Foreskin melanocyte (primary cell): ENCODE measurements at places on chromosomes 6 and 20.

DNA sequence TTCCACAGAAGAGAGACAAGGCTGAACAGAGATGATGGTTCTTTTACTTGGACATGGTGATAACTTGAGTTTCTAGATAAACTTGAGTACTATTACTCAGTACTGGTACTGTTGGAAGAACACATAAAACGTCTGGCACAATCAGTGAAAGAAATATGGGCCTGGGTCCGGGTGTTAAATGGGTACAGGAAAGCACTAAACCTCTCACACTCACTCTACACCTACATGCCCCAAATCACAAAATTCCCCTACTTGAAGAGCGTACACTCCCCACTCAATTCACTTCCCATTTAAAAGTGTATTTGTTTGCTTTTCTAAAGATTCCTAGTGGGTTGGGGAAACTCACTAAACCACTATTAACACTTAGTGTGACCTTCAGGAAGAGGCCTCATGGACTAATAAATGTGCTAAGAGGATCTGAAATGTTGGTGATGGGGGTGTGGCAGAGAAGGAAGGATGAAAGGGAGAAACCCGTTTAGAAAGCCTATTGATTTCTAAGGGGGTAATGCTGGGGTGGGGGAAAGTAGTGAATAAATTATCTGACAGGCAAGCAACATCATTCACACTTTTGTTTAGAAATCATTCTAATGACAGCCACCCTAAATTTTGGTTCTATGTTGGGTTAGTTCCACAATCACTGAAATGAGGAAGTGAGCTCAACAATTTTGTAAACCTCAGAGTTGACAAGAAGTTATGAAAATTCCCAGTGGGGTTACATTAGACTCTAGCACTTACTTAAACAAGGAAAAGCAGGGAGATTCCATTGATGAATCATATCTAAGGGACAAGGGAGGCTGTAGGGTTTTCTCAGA is 222.6 kb upstream of the MARCKS start:
- no peak for DNase-seq

DNA sequence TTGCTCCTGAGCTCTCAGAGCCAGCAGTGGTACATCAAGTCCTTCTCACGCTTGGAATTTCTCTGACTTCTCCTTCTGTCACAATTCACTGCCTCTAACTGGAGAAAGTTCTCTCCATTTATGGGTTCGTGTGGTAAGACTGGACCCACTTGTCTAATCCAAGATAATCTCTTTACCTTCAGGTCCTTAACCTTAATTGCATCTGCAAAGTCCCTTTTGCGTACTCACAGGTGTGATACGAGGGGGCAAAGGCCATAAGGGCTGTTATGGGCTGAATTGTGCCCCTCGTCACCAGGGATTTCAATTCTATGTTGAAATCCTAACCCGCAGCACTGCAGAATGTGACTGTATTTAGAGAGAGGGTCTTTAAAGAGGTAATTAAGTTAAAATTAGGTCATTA is 27.5 kb upstream of the TBC1D22B start:
- no peak for DNase-seq

DNA sequence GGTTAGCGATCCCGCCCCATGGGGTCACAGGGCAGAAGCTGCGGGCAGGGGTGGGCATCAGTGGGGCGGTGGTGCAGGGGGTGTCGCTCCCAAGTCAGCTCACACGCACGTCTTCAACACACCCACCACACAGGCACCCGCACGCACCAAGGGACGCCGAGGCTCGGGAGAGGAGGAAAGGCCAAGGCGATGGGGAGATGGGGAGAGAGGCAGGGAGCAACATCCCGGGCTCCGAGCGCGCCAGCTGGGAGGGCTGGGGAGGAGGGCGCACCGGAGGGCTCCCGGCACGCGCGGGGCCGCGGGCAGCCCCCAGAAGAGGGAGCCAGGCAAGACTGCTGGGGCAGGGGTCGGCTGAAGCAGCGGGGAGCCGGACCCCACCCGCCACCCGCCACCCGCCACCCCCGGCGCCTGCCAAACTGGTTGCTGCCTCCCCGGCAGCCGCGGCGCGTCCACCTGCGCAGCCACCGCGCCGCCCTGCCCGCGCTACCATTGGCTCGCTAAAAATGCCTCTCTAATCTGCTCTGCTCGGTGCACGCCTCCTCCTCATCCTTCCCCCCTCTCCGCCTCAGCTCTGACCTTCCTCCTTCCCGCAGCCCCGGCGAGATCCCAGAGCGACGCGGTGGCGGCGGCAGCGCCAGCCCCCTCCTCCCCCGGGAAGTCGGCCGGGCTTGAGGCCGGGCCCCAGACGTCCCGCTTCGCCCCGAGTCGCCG is at the start of gene PACSIN1:
Gene PACSIN1 (plus strand): TSS at position 546 of the 711 bp plus-strand sequence. CDS start 60,230 bp downstream, outside the sequence.
- DNase-seq = no peak

GRCh38 chr6:2971420-2972218 is at the start of gene SERPINB6:
TSS of gene SERPINB6 (minus strand) at chr6:2971567. CDS start at chr6:2959332, 12,235 bp downstream.
- DNase-seq = peak; percentile 69

DNA sequence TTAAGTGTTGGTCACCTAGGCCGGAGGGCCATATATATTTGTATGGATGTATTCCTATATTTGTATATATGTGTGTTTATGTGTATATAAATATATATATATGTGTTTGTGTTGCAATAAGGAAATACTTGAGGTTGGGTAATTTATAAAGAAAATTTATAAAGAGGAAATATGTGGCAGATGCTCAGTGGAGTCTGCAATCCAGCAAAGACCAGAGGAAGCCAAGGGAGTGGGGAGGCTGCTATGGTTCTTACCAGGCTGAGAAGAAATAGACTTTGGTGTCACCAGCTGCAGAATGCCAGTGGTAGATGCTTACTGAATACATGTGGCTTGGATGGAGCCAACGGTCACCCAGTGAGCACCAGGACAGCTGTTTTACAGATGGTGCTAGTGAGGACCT is 97.4 kb upstream of the ELOVL5 start:
- no peak for DNase-seq

- DNase-seq = no peak
These were observed 392.4 kb downstream of the TAF4 start for GRCh38 chr20:61673152-61673847.

DNA sequence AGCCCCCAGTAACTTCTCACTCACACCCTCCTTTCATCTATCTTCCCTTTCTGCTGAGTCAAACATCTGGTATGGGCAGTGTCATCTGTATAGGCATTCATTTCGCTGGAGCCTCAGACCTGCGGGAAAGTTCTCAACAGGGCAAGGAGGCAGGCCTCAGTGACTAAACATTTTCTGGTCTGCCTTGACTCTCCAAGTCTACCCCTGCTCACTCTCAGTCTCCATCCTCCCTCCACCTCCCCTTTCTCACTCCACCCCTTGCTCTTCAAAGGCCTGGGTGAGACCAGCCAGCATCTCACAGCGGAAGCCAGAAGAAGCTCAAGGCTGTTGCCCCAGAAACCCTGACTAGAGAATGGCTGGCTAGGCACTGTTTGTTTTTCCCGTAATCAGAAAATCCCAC is 105.0 kb upstream of the BEND6 start:
- no peak for DNase-seq

DNA sequence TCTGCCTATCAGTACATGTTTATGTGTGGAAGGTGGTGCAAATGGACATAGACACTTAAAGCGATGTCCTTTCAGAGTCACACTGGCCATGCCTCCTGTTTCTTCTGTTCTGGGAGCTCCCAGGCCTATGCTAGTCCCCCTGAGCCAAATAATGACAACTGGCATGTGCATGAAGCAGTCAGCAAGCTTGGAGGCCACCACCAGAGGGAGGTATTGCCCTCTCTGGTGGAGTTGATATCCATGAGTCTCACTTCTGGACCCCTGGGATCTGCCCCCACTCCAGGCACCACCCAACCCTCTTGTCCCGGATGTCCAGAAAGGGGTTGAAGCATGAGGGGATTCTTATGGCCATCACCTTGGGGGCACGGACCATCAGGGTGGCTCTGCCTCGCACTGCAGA is 172.2 kb downstream of the AIG1 start:
- DNase-seq = no peak

DNA sequence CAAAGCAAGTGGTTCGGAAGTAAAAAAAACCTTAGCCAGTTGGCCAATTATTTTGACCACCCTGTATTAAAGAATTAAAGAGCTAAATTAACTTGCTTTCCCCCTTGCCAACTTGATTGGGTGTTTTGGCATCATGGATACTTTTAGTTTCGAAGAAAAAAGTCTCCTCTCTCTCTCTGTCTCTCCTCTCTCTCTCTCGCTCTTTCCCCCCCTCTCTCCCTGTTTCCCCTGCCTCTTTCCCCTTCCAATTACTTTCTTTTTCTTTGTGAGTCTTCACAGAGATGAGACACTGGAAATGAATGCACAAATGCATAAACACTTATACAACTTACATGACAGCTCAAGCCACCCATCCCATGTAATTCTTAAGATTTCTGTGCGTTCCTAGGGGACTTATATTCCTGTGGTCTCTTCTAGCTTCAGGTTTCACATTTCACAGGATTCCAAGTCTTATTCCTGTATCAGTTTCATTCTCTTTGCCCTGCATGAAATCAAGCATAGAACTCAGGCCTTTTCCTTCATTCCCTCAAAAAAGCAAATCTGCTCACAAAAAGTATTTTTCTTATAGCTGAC is 32.9 kb upstream of the EYA4 start:
- no peak for DNase-seq

DNA sequence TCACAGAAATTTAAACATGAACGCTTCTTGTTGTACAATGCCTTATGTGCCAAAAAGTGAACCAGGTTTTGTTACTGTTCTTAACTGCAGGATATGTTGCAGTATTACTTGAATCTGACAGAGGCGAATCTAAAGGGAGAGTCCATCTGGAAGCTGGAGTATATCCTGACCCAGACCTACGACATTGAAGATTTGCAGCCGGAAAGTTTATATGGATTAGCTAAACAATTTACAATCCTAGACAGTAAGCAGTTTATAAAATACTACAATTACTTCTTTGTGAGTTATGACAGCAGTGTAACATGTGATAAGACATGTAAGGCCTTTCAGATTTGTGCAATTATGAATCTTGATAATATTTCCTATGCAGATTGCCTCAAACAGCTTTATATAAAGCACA is 19.9 kb downstream of the SMPDL3A start:
- DNase-seq = peak; percentile 74

GRCh38 chr6:71404145-71404966 is 115.7 kb downstream of the OGFRL1 start:
- peak; percentile 92 for DNase-seq

GRCh38 chr20:19866070-19866469 is 108.0 kb downstream of the RIN2 start:
- no peak for DNase-seq

- DNase-seq = no peak
These were observed 23.4 kb downstream of the IL22RA2 start for GRCh38 chr6:137150072-137150471.

GRCh38 chr6:56046576-56046975 is 171.2 kb upstream of the BMP5 start:
- DNase-seq = peak; percentile 66

DNA sequence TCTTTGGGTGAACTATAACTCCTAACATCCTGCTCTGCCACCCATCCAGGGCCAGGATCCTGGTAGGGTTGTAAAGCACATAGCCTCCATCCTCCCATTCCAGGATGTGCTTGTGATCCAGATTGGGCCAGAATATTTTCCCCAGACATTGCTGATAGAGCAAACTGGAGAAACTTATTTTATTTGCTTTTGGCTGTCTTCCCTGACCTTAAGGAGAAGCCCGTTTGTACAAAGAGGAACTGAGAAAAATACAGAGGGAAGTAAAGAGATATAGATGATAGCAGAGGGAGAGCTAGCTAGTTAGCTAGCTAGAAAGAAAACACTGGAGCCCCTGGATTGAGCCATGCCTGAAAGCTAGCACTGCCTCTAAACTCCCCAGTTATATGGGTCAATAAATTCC is 9.0 kb upstream of the HDAC2 start:
- no peak for DNase-seq

GRCh38 chr6:912871-913835 is 220.2 kb upstream of the EXOC2 start:
- no peak for DNase-seq

DNA sequence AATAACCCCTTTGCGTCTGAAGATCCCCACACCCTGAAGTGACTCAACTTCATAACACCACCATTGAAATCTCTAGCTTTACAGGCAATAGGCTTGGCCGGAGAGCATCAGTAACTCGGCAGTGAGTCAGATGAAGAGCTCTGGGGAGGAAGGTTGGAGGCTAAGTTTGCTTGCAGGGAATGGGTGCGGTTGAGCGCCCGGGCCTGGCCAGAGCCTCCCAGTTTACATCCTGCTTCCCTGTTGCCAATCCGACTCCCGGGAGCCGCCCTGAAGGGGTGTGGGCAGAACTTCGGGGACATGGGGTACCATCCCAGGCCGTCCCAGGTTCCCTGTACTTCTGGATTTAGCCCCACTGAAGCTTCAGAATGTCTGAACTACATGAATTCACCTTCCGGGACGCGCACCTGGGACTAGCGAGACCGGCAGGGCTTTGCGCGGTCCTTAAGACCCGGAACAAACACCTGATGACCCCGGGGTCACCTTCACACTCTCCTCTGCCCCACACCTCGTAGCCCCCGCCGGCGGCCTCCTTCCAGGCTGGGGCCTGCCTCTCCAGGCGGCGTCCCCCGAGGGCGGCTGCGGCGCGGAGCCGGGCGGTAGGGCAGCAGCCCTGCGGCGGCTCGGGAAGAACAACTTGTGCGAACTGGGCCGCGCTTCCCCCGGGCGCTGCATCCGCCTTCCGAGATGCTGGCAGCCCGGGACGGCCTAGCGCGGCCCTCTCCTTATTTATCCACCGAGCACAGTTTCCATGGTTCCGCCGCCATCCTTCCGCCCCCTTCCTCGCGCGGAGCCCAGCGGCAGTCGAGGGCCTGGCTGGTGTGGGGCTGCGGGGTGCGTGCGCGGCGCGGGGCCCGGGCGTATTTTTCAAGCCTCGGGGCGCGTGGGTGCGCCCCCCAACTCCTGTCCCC is 56.6 kb upstream of the RREB1 start:
- DNase-seq = no peak

DNA sequence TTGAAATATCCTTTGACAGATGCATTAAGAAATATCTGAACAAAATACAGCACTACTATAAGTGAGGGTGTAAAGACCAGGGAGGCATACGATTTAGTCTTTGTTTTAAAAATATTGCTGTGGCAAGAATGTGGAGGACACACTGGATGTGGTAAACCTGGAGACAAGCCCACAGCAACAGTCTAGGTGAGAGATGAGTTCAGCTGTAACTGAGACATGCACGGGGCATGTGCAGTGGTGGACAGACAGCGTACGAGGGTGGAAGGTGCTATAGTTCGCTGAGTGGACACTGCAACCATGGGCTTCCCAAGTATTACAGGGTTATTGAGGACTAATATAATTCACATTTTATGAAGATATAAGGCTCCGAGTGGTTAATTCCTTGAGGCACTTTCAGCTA is 1.8 kb downstream of the NANP start:
- DNase-seq = no peak
